ENCODE measurements at places on chromosomes 7 and 10.

GRCh38 chr7:42690794-42691639, 220.9 kb downstream of the C7orf25 start:
- DNase-seq = peak; percentile 59

DNA sequence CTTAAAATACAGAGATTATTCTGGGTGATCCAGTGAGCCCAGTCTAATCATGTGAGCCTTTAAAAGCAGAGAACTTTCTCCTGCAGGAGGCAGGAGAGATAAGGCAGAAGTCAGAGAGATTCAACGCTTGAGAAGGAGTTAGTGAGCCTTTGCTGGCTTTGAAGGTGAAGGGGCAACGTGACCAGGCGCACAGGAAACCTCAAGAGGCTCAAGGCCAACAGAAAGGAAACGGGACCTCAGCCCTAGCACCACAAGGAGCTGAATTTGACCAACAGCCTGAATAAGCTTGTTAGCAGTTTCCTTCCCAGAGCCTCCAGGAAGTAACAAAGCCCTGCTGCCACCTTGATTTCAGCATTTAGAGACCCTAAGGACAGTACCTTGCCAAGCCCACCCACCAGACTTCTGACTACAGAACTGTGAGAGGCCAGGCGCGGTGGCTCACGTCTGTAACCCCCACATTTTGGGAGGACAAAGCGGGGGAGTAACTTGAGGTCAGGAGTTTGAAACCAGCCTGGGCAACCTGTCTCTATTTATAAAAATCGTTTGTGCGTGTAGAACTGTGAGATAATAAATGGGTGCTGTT, 87.3 kb upstream of the KAT6B start:
- DNase-seq = peak; percentile 5

GRCh38 chr7:142815134-142815533, 39.7 kb upstream of the EPHB6 start:
- DNase-seq = peak; percentile 11

DNA sequence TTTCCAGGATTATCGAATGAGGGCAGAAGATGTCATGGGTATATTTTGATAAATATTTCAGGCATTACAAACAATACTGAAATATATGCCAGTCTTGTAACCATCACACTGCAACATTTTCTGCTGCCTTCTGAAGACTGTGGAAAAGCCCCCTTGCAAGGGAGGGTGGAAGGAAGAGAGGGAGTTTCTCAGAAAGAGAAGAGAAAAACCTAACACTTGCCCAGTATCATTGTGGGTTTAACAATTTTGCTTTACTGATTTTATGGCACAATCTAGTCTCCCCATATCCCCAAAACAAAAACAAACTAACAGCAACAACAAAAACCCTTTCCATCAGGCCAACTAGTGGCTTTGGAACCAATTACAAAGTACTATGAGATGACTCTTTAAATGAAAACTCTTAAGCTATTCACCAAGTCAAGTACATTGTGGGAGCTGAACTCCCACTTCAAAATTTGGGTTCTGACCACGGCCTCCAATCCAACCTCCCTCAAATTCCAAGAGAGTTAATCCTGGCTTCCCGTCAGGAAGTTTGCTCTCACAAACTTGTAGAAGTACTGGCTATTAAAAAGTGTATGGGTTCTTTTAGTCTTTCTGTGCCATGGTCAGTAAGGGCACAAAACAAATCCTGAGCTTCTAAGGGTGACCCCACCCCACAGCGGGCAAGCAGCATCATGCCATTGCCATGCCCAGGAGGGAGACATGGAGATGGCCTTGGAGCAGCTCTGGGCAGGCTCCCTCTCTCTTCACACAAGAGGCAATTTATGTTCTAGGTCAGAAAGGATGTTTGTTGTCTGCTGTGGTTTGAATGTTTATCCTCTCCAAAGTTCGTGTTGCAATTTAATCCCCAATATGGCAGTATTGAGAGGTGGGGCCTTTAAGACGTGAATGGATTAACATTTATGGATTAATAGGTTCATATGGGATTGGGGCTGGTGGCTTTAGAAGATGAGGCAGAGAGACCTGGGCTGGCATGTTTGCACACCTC, 96.3 kb downstream of the JAZF1 start:
- DNase-seq = no peak

DNA sequence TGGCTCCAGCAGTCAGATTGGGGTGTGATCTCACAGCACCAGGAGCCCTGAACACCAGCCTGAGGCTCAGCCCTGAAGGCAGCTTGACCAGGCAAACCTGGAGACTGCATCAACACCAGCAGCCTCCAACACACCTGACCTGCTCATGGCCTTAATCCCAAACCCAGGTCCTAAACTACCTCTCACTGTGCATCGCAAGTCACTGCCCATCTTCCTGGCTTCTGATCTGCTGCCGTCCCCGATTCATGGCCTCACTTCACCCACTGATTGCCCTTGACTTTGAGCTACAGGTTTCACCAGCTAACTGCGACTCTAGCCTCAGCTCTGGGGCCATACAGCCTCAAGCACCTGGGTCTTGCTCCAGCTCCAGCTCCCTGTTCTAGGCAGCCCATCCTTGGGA, 49.1 kb downstream of the PARP12 start:
- no peak for DNase-seq

DNA sequence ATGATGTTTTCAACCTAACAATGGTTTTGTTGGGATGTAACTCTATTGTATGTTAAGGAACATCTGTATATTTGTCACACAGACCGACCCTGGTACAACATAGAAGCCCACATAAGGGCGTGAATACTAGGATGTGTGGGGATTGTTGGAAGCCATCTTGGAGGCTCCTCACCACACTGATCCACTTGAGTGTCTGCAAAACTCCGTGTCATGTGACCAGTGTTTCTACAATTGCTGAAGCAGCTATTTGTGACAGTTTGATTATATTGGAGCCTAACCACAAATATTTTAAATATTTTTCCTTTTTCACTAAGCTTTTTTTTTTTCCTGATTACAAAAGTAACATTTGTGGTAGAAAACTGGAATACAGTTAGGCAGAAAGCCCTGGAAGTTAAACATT, 27.9 kb downstream of the RALA start:
- no peak for DNase-seq

DNA sequence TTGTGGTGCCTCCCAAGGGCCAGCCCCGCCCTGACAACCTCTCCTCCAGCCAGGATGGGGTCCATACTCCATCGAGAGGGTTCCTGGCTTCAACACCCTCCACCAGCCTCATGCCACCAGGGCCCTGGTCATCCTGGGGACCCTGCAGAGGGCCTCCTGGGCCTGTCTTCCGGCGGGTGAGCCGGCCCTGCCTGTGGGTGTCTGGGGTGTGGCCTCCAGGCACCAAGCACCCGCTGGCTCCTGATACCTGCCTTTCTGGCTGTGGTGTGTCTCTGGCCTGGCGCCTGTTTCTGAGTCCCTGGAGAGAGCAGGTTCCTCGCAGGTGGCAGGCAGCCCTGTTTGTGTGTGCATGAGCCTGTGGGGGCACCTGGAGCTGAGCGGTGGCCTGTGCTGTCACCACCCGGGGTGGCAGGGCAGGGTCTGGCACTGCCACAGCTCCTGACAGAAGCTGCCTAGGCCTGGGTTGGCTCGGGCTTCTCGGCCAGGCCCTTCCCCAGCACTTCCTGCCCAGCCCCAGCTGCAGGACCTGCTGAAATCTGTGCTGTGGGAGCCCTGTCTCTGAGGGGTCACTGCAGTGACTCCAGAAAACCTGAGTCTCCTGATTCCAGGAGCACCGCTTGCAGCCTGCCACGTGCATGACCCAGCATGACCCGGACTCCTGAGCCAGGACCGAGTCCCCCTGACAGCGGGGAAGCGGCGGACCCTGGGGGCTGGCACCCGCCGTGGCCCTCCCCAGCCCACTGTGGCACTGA, 18.4 kb downstream of the ADAM8 start:
- DNase-seq = no peak

- DNase-seq = no peak
Measured at GRCh38 chr7:69147631-69148030, 450.6 kb upstream of the AUTS2 start.

GRCh38 chr10:31142026-31142425, 110.4 kb upstream of the ZNF438 start:
- DNase-seq = no peak

- DNase-seq = no peak
Measured at GRCh38 chr7:29045258-29046086, 87.3 kb upstream of the TRIL start.

DNA sequence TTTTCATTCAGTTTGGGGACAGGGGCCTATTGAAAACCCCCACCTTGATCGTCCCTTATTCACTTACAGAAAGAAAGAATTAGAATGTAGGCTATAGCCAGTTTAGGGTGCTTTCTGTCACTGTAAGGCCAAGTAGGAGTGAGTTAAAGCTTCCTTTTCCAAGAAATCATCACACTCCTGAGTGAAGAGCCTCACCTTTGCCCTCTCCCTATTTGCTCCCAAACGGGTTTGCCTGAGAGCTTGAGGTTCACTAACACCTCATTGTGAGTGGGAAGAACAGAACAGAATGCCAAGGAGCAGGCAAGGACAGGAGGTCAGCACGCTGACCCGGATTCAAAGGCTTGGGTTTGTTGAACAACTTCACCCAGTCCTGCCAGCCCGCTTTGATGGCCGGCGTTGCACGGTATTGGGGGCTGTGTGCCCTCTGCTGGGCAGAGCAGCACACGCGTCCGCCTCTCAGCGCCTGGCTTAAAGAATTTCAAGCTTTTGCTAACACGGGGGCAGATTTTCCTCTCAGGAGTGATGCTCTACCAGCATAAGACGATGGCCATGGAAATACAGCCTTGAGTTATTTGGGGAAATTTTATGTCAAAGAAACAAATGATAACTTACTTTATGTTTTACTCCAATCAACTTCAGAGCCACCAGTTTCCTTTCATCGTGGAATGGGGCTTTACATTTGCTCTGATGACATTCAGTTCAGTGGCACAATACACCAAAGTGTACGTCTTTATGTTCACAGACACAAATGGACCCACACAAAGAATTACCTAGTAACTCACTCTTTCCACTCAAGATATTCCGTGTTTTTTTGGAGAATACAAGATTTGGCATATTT, 470.0 kb downstream of the SUGCT start:
- DNase-seq = peak; percentile 74

DNA sequence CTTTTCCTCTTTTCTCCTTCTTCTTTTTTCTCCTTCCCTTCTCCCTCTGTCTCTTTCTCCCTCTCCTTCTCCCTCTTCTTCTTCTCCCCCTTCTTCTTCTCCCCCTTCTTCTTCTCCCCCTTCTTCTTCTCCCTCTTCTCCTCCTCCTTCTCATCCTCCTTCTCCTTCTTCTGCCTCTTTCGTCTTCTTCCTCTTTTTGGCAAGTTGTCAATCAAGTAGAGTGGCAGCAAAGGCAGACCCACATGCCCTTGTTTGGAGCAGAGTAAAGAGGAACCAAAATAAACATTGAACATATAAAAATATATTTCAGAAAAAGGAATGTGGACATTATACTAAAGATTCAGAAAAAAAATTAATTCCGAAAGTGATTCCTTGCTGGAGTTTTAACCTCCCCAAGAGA, 59.6 kb upstream of the ZNF33B start:
- no peak for DNase-seq

DNA sequence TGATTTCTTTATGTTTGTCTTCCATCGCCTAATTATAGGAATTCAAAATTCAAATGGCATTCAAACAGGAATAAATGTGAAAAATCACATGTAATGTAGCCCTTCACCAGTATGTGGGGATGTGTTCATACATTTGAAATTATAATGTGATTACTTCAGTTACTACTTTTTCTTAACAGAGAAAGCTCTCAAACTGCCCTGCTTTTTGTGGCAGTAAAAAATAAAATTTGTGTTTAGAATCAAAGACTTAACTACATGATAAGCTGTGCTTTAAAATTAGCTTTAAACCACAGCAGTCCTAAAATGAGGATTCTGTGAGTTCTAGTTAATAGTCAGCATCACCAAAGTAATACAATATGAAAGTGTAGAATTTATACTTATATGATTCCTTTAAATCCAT, 7.8 kb upstream of the HERC4 start:
- DNase-seq = no peak

- peak; percentile 87 for DNase-seq
Measured at GRCh38 chr10:87094373-87095235, at the start of the genes GLUD1 and SHLD2. GLUD1 (minus strand) TSS chr10:87094843; CDS start chr10:87094769, 74 bp downstream. SHLD2 (plus strand) TSS chr10:87095206; CDS start chr10:87151355, 56,149 bp downstream.

GRCh38 chr7:29765490-29765889, 40.8 kb upstream of the WIPF3 start:
- no peak for DNase-seq

GRCh38 chr10:113557424-113557862, 4.6 kb downstream of the HABP2 start:
- no peak for DNase-seq

GRCh38 chr7:73682745-73683055, 553 bp downstream of the DNAJC30 start:
- no peak for DNase-seq

GRCh38 chr10:130498042-130498441, 361.9 kb downstream of the GLRX3 start:
- DNase-seq = no peak

- DNase-seq = no peak
Measured at GRCh38 chr7:155278921-155279320, 18.8 kb upstream of the INSIG1 start.

GRCh38 chr10:95963202-95963990, 55.6 kb downstream of the CC2D2B start:
- DNase-seq = no peak

DNA sequence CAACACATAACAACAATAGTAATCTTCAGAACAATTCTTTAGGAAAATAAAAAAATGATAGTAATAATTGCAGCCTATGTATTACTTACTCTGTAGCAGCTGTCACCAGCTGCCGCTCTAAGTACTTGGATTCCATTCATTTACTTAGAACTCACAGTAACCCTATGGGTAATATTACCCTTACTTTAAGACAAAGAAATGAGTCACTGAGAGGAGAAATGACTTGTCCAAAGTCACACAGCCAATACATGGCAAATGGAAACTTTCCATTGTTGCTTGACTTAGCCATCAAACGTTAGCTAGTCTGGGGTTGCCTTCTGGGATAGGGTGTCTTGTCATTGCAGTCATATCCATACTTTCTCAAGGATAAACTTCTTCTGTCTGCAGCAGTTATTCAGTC, 3.6 kb downstream of the CCNY start:
- DNase-seq = no peak

- no peak for DNase-seq
Measured at GRCh38 chr10:84348860-84349259, 20.5 kb downstream of the CCSER2 start.

GRCh38 chr10:129323879-129324278, 143.2 kb upstream of the MGMT start:
- no peak for DNase-seq

DNA sequence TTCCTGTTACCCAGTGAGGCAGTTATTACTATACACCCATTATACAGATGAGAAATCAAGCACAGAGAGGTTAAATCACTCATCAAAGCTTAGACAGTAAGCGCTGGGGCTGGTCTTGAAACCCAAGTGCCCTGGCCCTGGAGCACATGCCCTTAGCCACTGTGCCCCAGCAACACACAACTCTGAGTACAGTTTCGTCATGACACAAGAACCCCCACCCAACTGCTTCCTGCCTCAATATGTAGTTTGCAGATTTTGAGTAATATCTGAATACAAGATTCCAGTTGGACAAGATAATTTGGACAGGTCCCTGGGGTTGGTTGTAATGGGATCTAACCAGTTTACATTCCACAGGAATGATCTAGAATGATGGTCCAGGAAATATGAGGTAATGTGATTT, 62.8 kb downstream of the SH3PXD2A start:
- DNase-seq = no peak

GRCh38 chr7:20411372-20411771, 80.7 kb downstream of the ITGB8 start:
- DNase-seq = no peak

All from pons (tissue), 1 donor.